ENCODE measurements at places on chromosomes 2 and 18.

DNA sequence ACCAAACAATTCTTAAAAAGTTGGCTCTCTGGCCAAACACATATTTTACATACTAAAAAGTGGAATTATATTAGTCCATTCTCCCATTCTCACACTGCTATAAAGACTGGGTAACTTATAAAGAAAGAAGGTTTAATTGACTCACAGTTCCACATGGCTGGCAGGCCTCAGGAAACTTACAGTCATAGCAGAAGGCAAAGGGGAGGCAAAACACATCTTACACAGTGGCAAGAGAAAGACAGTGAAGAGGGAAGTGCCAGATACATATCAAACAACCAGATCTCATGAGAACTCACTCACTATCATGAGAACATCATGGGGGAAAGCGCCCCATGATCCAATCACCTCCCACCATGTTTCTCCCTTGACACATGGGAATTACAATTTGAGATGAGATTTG, 42.6 kb downstream of the EDAR start:
- no peak for DNase-seq

DNA sequence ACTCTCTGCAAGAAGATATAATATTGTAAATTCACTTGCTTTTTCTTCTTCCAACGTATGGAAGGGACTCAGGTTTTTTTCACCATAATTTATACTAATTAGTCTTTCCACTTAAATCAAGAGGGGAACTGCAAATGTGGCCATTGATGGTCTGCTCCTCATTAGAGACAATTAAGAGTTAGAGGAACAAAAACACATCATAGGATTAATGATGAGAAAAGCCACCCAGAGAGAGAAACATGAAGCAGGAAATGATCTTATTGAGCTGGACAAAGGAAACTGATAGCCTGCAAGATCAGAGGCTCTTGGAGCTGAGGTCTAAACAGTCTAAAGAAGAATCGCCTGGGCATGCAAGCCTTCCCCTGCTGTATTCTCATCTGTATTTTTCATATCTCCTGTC, 151.2 kb upstream of the NRP2 start:
- no peak for DNase-seq

GRCh38 chr2:44801289-44801840, 140.1 kb upstream of the SIX3 start:
- DNase-seq = no peak

DNA sequence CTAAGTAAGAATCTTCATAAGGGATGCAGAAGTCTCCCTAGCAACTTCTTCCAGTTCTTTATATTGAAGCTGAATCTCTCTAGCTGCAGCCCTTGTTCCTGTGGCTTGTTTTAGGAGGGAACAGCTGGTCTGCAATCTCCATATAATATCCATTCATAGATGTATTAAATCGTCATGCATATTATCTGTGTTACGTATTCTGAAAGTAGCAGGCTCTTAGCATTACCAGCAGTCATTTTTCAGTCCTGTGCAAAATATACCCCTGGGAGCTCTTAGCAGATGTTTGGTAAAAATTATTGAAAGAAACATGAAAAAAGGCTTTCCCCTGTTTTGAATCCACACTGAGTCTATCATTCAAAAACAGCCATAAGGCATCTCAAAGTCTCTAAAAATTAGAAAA, 385.3 kb downstream of the IRS1 start:
- DNase-seq = no peak

- DNase-seq = no peak
These were observed 65.6 kb downstream of the EHD3 start for GRCh38 chr2:31299547-31299946.

DNA sequence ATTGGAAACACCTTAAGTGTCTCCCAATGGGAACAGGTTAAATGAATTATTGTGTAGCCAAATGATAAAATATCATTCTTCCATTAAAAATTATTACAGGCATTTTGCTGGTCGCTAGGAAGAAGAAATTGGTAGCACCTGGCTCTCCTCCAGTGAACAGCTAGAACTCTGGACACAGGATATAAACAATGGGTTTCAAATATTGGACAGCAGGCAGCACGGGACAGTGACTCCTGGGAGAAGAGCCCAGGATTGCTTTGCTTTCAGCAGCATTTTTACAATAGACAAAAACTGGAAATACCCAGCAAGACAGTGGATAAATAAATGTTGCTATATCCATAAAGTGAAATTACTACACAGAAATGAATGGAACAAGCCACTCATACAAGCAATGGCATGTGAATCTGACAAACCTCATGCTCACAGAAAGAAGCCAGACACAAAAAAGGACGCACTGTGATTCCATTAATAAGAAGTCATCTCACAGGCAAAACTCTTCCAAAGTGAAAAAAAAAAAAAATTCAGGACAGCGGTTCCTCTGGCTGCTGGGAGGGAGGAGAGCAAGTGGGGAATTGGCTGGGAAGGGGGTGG, 50.5 kb downstream of the LAMA1 start:
- DNase-seq = no peak

DNA sequence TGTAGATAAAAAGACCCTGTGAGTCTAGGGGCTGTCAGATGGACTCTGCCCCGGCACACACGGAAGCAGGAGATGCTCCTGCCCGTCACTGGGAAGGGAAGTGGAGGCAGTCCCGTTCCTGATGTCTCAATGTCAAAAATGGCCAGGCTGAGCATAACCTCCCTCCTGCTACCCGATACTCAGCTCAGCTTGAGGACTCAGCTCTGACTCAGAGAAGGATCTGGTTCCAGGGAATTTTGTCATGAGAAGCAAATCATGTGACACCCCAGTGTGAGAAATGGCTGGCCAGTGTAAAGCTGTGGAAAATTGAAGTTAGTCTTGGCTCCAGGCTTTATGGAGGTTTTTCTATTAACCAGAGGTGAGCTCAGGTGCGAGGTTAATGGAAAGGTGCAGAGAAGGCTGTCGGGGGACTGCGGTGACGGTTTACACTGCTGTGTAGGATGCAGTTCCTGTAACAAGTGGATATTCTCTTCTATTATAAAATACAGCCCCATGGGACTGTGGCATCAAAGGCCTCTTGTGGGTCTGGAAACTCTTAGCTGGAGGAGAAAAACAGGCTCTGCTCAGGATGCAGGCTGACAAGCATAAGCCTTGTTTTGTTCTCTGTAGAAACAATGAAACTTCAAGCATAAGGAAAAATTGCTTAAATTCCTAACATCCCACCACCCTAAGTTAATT, 24.7 kb upstream of the AGAP1 start:
- peak; percentile 93 for DNase-seq

Measured in AG20443 (cell line).